ENCODE measurements at places on chromosomes 7 and 10. TPM values are rescaled to one million over a fixed set of nuclear protein-coding genes. Genes with fewer than 3 reads are reported as not detected.

DNA sequence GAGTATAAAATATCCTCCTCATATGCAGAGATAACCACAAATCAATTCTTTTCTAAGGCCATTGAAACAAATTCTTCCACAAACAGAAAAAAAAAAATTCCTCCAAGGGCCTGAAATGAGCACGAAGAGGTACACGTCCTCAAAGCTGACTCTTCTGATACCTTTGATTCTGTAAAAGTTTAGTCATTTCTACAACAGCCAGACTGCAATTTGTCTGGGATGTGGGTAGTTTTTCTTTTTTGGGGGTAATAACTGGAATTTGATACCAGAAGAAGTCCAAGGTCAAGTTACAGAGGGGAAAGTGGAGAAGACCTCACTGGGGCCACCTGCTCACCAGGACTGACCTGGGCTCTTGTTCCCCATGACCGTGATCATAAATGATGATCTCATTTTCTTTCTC lies 121.8 kb downstream of the AOAH start:
- DNase-seq, result no peak

The GRID1 gene
- 6.3 TPM for total RNA-seq

DNA sequence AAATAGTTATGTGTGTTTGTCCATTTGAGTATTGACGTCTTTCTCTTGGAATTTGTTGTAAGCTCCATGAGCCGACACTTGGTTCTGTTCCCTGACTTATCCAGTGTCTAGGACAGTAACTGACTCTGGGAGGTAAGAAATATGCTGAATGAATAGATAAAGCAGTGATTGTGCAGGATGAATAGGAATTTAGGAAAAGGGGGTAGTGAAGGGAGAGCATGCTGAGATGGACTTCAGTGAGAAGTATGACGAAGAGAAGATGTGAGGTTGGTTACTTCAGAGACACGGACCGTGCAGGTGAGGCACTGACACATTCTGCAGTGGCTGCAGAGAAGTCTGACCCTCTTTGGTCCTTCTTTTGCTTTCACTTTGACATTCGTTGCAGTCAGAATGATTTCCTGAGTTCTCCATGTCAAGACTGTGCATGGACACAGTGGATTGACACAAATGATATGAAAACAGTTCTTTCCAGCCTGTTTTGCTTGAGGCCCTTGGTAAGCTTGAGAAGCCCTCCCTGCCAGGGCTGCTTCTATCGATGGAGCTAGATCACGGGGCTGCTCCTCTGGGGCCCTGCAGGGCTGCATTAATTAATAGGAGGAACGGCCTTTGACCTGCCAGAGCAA lies 261.5 kb upstream of the SORCS1 start:
- no peak for DNase-seq

DNA sequence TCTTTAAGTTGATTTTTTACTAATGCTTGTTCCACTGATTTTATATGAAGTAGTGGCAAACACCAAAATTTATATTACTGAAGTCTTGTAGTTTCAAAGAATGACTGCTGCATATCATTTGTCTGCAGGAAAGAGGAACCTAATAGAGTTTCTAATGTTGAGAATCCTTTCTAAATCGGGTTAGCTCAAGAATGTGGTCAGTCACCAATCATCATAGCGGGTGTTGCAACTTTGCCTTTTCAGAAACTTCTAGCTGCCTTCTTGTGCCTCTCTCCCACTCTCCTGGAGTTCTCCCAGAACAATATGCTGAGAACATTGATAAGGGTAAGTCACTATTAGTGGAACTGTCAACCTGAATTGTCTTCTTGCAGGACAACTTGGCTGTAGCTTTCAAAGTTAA lies 524.8 kb upstream of the SORCS1 start:
- no peak for DNase-seq

The CCDC136 gene
- 25.3 TPM for total RNA-seq

- no peak for DNase-seq
These were observed 610.1 kb upstream of the ANKRD30A start for GRCh38 chr10:36515319-36515718.

DNA sequence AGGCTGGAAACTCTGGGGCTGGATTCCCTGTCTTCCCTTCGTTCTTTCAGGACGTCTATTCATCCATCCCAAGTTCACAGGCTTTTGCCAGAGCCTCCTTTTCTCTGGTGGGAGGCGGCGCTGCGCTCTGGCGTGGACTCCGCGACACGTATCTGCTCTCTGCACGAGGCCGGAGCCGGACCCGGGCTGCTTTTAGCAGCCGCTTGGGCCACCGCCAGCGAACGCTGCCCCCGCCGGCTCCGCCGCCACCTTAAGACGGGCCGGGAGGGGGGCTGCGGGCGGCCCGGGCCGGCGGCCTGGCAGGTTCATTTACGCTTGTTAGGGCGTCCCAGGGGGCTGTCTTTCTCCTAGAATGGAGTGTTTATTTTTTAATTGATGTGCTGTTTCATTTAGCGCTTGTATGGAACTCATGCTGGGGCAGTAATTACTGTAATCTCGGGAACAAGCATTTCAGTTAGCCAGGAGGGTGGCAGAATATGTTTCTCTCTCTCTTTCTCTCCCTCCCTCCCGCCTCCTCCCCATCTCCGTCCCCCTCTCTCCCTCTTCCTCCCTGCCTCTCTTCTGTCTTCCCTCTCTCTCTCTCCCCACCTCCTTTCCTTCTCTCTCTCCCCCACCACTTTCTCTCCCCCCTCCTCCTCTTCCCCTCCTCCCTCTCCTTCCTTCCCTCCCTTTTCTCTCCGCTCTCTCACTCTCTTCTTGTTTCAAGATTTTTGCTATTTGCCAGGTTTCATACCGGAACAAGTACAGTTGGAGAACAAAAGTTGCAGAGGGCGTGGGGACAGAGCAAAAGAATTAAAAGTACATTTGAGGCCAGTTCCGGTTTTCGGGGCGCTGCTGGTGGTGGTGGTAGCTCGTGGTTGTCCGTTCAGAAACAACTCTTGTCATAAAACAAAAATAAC lies 1.3 kb upstream of the FZD8 start:
- DNase-seq, result peak; percentile 61

The AGK gene
- total RNA-seq, result 20.7 TPM

DNA sequence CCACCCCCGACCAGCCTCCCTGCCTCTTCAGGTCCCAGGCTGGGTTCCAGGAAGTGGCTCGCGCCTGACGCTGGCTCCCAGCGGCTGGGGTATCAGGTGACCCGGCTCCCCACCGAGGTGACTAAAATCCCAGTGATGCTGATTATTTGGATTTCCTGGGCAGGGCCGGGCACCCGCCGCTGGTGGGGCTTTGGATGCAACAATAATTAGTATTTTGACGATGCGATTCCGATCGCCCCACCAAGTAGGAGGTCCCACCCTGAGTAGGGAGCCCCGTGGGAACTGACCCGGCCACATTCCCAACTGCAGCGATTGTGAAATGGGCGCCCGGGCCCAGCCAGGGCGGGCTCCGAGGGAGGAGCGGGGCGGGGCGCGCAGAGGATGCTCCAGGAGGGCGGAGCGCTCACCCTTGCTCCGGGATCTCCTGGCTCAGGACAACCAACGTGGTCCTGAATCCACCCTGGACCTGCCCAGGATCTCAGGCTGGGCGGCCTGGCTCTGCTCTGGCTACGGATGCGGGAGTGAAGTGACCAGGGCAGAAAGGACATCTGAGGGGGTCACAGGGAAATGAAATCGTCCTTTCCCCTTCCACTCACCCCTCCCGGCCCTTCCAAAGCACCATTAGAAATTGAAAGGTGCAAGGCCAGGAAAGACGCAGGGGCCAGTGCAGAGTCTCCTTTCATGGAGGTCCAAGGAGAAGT lies 32.6 kb downstream of the DUSP5 start:
- no peak for DNase-seq

The GNAT3 gene
- total RNA-seq, result 1.2 TPM

The RBAK gene
- 10.1 TPM for total RNA-seq

The TBATA gene
- not detected for total RNA-seq

DNA sequence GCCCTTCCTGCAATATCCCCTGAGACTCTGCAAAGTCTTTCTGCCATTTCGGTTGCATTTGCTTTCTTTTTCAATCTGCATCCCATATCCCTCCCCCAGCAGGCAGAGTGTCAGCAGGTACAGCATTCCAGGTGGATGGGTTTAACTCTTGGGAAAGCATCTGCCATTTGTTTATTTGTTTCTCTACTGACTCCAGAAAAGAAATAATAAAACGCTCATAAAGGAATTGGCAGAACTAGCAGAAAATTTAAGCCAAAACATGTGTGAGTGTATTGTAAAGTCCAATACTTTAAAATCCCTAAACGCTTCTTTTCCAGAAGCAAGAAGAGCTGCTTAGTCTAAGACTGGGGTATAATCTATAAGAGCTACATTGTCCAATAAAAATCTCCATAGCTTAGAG lies 393.8 kb downstream of the TNS3 start:
- no peak for DNase-seq

The ITGA8 gene
- 2.4 TPM for total RNA-seq

The DLG5 gene
- total RNA-seq, result 52.6 TPM

DNA sequence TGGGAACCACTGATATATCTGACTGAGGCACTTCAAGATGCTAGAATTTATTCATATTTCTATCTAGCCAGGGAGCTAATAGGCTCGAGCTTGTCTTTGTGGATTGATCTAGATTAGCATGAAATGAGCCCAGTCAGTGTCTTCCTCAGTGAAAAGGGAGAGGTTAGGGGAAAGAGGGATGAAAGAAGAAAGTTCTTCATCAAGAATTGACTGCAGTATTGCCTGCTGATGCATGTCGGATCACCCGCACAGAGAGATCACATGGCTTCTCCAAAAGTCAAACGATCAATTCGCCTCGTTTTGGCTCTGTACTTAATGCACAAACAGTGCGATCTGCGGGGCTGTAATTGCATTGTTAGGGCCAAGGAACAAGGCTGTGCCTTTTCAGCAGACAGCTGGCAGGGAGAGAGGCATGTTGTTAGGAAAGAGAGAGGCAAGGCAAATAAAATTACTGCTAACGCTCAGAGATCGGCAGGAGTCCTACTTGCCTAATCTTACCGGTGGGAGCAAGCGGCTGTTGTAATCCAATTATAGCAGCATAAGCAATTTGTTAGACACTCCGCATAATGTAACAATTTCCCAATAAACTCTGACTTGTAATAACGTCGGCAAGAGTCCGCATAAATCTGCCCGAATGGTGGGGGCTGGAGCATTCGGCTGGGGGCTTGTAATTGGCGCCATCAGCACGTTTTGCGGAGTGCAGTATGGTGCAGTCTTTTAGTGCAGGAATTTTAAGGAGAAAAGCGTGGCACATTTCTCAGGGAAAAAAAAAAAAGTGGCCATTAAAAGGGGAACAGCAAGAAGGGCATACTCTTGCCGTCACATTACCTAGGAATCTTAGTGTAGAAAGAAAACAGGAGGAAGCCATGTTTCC lies 102.1 kb downstream of the POLL start:
- DNase-seq, result peak; percentile 17

DNA sequence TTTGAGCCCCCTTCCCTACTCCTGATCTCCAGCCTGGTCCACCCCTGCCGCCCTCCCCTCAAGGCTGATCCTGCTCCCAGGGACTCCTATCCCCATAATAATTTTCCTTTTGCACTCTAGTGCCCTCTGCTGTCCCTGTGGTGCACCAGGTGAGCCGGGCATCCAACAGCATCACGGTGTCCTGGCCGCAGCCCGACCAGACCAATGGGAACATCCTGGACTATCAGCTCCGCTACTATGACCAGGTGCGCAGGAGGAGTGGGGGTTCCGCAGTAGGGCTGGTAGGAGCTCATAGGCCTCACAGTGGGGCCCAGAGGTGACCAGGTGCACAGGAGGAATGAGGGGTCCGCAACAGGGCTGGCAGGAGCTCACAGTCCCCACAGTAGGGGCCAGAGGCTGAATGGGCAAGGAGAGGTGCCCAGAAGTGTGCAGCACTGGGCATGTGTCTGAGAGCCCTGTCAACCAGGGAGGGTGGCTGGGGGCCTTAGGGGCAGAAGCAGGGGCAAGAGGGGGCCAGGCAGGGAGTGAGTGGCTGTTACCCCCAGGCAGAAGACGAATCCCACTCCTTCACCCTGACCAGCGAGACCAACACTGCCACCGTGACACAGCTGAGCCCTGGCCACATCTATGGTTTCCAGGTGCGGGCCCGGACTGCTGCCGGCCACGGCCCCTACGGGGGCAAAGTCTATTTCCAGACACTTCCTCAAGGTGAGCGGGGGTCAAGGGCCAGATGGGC lies 11.7 kb downstream of the EPHB6 start:
- peak; percentile 35 for DNase-seq

DNA sequence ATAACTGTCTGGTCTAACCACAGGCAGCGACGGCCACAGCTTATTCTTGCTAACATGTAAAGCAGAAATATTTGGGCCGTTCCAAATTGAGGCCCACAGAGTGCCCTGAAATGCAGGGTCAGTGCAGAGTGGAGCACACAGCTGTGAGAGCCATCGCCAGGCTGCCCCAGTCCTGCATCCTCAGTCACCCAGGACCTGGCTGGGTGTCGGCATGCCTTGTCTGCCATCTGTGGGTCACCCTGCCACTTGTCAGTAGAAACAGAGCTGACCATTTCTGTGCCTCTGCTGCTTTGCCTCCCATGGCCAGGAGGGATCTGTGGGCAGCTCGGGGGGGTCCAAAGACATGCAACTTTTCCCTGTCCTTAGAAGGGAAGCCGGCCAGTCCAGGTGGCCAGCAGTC lies 57.3 kb upstream of the BTBD16 start:
- no peak for DNase-seq

GRCh38 chr7:33748793-33749192 lies 156.5 kb upstream of the BMPER start:
- DNase-seq, result no peak

- peak; percentile 31 for DNase-seq
These were observed 219.3 kb upstream of the MKLN1 start for GRCh38 chr7:131108212-131108940.

GRCh38 chr7:137576481-137576880 lies 232.9 kb upstream of the PTN start:
- no peak for DNase-seq

- DNase-seq, result no peak
These were observed 32.0 kb upstream of the ELN start for GRCh38 chr7:73995821-73996511.

The C10orf62 gene
- 1.0 TPM for total RNA-seq

GRCh38 chr10:31083765-31084184 lies 52.1 kb upstream of the ZNF438 start:
- DNase-seq, result peak; percentile 25

DNA sequence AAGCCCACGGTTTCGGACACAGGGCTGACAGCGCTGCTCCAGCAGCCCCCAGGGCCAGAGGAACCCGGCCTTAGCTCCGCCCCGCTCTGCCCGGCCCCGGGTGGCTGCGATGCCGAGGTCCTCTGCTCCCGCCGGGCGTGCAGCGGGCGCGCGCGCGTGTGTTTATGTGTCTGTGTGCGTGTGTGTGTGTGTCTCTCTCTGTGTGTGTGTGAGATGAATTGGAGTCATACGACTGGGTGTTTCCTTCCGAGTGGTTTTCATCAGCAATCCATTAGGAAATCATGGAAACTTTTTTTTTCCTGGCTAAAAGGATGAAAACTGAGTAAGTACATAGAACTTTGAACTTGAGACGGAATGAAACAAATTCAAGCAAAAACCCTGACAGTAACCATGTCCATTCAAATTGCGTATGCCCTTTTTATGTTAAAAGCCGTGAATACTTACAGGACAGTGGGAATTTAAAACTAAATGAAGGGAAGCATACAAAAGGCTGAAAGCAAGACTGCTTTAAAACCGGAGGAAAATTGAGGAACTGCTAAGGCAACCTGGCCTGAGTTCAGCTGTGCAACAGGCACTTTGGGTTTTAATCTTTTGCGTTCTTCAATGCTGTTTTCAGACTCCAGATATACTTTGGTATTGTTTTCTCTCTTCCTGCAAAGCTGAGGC lies at the start of gene CPED1:
Gene CPED1 (plus strand): TSS at position 121 of the 666 bp plus-strand sequence. CDS start 911 bp downstream, outside the sequence.
- peak; percentile 74 for DNase-seq

- no peak for DNase-seq
These were observed 193.8 kb upstream of the PLXNA4 start for GRCh38 chr7:132770055-132770454.

GRCh38 chr7:76282344-76283253 lies 19.9 kb upstream of the HSPB1 start:
- DNase-seq, result no peak

The GGCT gene
- 69.5 TPM for total RNA-seq

The ENO4 gene
- 0.20 TPM for total RNA-seq

The CALHM3 gene
- not detected for total RNA-seq

All from mucosa of gallbladder (tissue), 1 donor.